ENCODE measurements at places on chromosomes 16 and 17.
A peak's percentile ranks its signal among the peaks of the same experiment; 100 is the strongest.

GRCh38 chr17:3641717-3642486 is 5.3 kb downstream of the CTNS start:
- DNase-seq: no peak

DNA sequence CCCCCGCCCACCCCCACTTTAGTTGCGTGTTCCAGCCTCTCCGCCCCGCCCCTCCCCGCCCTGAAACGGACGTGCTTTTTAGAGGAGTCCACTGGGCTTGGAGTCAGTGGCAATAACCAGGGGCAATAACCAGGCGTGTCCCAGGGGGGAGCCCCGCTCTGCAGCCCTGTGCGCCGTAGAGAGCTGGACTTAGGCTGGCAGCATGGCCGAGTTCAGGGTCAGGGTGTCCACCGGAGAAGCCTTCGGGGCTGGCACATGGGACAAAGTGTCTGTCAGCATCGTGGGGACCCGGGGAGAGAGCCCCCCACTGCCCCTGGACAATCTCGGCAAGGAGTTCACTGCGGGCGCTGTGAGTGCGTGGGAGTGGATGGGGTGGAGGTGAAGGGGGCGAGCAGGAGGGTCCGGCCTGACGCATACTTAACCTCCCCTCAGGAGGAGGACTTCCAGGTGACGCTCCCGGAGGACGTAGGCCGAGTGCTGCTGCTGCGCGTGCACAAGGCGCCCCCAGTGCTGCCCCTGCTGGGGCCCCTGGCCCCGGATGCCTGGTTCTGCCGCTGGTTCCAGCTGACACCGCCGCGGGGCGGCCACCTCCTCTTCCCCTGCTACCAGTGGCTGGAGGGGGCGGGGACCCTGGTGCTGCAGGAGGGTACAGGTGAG is at the start of gene ALOX15B:
TSS of gene ALOX15B (plus strand) at position 106 of the 657 bp plus-strand sequence. CDS start at position 203, 97 bp downstream.
- peak; percentile 81 for DNase-seq

GRCh38 chr17:301681-302299 is 50.8 kb downstream of the RPH3AL start:
- no peak for DNase-seq

DNA sequence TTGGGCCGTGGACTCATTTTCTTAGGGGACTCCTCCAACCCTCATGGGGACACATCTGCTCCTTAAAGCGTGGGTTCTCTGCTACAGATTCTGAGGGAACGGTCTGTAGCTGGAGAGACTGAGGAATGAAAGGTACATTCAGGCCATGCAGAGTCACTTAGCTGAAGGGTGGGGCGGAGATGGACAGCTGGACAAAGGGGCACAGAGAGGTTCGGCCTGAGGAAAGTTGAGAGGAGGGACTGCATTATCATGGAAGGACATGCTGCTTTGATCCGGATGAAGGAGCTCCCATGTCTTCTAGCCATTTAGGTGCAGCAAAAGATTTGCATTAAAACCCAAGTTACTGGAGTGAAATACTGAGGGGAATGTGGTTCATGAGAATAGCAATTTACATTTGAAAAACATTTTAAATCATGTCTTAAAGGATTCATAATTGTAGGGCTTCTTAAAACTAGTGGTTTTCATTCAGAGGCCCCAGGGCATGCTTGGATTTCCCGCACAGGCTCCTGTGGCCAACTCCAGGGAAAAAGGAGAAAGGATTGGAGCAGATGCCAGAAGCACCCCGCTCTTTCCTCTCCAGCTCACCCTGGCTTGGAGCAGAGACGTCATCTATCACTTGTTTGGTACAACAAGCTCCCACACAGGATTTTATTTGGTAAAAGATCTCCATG is 54.2 kb downstream of the CDRT4 start:
- no peak for DNase-seq

GRCh38 chr17:8122924-8123694 is 797 bp downstream of the HES7 start:
- peak; percentile 63 for DNase-seq

DNA sequence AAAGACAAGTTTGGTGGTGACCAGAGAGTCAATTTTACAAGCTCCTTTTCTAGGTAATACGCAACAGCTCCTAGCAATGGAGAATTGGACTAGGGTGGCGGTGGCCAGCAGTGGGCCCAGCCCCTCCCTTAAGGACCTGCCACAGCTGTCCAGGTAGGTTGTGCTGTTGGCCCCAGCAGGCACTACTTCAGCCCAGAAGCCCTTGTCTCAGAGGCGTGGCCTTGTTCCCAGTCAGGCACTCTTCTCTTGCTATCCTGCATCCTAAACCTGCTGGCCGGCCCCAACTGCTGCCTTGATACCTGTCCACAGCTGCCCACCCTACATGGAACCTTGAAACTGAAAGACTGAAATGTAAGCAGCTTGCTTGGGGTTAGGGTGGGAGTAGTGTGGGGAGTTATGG is 989 bp upstream of the GALK1 start:
- peak; percentile 71 for DNase-seq

DNA sequence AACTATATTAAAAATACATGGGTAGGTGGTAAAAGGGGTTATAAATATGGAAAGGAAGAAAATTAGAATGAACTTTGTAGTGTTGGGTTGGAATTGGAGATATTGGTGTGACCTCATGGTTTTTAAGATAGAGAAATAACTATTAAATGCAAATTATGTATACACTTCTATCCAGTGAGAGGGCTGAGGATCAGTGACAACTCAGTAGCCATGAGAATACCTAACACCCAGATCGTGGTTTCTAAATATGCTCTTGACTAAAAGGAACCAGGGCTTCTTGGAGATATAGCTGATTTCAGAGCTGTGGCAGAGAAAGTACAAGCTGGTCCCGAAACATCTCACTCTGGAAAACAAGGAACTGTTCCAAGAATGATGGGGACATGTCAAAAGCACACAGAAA is 44.4 kb downstream of the SLC6A4 start:
- DNase-seq: no peak

- DNase-seq: peak; percentile 90
Observed at GRCh38 chr17:66964930-66965800, 658 bp downstream of the CACNG4 start.

DNA sequence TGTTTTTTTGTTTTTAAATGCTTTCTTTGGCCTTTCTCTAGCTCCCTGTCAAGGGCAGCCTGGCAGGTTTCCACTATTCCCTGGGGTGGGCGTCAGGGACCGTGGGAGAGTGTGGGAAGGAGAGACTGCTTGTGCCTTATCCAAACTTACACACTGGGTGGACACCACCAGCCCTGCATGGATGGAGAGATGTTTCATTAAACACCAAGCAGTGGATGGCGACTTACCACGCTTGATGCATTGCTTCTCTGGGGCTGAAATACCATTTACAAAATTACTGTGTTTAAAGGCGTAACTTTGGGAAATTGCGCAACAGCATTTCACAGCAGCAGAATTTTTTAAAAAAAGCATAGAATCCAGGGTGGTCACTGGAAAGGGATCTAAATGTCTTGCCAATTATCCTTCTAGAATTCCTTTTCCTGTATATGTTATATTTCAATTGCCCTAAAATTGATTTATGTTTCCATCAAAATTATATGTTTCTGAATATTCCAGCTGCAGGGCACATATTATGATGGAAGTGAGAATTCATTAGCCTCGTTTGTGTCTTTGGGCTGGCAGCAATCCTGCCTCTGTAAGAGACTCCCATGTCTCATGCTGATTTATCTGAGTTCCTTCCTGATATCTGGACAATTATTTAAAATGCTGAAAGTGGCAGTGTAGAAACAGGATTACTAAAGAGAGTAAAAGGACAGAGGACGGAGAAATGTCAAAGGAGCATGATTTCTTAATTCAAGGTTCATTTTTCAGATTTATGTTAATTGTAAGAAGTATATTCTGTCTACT is 247.3 kb downstream of the GRIN2A start:
- no peak for DNase-seq

GRCh38 chr16:67790071-67790470 is 16.3 kb downstream of the RANBP10 start:
- DNase-seq: no peak

DNA sequence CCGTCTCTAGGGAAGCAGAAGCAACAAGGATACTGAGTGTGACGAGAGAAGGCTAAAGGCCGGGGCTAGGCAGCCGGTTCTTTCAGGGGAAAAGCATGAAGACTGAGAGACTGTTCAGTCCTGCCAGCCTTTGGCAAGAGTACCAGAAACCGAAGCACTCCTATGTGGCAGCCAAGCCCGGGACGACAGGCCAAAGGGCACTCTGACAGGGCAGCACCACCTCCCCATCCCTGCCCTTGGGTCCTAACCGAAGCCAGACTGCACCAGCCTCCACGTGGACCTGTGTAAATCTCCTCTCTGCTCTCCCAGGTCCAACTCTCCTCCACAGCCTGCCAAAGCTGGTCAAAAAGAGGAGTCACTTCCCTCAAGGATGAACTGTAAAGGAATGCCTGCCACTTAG is 23.5 kb upstream of the ALOX15 start:
- DNase-seq: no peak

- no peak for DNase-seq
Observed at GRCh38 chr17:55263569-55264277, 1.0 kb upstream of the HLF start.

DNA sequence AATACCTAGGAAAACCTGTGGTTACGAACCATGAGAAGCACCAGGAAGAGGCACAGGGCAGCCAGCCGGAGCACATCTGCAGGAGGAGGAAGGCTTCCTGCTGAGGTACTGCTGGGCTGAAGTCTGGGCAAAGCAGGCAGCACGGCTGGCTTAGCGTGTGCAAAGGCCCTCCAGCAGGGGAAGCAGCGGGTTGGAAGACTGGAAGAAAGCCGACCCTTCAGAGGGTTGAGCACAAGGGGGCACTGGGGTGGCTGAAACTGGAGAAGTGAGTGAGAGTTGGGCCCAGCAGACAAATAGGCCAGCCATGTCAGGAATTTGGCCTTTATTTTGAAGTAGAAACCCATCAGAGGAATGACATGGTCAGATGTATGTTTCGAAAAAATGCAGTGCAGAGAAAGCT is 12.1 kb upstream of the HSD3B7 start:
- no peak for DNase-seq

- DNase-seq: no peak
Observed at GRCh38 chr16:66020046-66020445, 346.4 kb upstream of the CDH5 start.

- no peak for DNase-seq
Observed at GRCh38 chr16:4450931-4451519, 23.4 kb downstream of the NMRAL1 start.

DNA sequence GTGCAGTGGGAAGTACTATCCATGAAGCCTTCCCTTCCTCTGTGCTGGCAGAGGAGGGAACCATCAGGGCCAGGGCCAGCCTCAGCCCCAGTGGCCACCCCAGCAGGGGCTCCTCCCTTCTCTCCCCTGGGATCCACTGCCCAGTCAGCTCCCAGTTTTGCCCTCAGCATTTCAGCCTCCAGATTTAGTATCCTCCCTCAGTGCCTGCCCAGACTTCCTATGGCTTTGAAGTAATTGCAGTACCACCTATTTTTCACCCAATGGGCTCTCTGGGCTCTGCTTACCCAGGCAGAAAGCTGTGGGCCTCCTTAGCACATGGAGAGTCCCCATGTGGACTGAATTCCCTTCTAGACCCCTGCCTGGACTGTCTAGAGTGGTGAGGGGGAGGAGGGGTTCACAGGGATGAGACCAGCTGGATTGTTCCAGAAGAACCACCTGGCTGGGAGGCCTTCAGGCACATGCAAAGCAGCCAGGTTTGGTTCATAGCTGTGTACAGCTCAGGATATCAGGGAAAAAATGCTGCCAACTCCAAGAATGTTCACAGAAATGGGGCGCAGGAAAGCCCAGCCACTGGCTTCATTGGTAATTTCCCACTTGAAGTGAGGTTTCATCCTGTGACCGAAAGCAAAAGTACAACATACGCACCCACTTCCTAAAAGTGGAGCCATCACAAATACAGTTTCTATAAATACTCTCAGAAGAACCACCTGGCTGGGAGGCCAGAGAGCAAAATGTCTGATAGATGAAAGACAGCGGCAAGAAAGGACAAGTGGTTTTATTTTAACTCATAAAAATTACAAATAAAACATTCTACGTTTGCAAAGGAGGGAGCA is 15.2 kb upstream of the HERPUD1 start:
- no peak for DNase-seq

DNA sequence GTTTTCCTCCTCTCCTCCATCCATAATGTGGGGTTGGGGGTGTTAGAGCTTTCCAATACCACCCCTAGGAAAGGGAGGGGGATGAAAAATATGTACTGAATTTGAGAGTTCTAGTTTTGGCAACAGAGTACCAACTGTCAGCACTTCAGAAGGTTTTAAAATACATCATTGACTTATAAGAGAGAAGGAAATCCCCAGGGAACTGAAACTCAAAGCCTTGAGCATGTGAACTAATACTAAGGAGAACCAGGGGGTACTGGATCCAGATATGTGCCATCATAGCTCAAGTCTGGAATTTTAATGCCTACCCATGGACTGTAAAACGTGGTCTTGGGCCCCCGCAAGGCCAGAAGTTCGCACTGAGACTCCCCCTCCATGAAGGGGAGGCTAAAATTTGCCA is 15.8 kb downstream of the CACNG5 start:
- DNase-seq: no peak

DNA sequence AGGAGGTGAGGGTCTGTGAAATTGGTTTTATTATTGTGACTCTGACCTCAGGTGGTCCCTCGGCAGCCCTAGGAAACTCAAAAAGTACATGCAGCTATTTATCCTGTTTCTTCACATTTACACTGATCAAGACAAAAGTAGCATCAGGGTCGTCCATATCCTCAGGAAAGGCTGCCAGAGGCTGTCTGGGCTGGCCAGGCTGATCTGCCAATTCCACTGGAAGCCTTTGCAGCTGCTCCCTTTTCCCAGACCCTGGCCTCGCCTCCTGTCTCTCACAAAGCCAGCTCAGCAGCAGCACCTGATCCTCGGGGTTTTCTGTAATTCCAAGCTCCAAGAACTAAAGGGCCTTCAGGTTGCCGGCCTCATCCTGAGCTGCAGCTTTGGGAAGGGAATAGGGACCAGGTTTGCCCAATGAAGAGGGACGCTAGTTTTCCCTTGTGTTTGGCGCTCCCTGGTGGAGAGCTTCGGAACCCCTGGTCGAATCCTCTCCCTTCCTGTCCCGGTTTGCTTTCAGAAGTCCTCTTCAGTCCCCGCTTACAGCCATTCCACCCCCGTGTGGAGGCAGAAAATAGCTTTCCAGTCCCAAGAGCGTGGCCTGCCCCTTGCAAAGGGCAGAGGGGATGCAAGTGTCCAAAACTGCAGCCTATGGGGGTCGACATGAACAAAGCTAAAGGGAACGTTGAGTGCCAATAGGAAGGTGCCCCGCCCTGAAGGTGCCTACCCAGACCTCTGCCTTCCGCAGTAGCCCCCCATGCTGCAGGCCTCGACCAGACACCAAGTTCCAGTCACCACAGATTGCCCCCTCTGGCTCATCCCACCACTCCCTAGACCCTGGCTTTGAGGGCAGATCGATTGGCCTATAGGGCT is 13.4 kb downstream of the MFSD6L start:
- peak; percentile 94 for DNase-seq

GRCh38 chr17:39045948-39046679 is 78.9 kb upstream of the FBXO47 start:
- DNase-seq: peak; percentile 93

- no peak for DNase-seq
Observed at GRCh38 chr17:40718930-40719329, 15.4 kb upstream of the KRT24 start.

GRCh38 chr17:79690988-79691836 is 39.5 kb upstream of the ENPP7 start:
- DNase-seq: no peak

- DNase-seq: peak; percentile 51
Observed at GRCh38 chr16:25580041-25580440, 111.7 kb upstream of the HS3ST4 start.

All from H9 (cell line).